ENCODE measurements at places on chromosomes 2 and 18.

DNA sequence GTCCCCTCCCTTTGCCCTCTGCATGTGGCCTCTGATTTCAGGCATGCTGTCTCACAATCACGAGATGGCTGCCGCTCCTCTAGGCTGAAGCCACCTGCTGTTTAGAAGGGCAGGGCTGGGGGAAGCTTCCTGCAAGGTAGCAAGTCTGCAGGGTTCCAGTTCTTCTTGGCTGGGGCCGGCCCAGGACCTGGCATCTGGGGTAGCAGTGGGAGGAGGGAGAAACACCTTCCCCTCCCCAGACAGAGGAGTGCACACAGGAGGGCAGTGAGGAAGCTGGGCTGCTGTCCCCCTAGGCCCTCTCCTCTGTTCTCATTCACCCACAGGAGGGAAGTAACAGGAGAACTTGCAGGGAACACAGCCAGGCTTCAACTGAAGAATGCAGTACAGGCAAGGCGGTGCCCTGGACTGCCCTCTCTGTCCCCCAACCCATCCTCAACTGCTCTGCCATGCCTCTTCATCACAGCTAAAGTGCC is 345.9 kb upstream of the HS6ST1 start:
- DNase-seq: no peak

DNA sequence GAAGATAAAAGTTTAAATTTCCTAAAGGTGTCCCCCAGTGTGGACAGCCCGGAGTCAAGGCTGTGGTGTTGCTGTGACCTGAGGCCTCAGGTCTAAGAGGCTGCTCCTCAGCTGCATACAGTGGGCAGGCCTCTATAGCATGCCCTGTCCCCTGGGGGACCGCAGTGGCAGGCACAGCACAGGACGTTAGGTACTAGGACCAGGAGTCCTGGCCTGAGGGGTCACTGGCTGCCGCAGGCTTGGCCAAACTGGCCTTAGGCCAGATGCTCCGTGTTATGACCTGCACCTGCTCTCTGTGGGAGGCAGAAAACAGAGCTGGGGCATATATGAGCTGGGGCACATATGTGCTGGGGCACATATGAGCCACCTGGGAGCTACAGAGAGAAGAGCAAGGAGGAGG is 21.2 kb upstream of the MAL start:
- no peak for DNase-seq

DNA sequence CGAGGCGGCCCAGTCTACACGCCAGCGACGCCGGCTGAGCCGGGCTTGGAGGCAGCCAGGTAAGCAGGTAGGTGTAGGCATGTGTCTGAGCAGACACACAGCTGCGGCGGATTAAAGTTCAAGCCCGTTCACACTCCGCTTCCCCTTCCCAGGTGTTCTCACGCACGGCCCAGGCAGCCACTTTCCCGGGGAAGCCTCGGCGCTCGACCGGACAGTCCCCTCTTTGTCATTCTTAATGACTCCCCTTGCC is 367 bp downstream of the TGFA start:
- DNase-seq: peak; percentile 57

- DNase-seq: no peak
Measured at GRCh38 chr18:6219116-6219717, 195.5 kb downstream of the L3MBTL4 start.

DNA sequence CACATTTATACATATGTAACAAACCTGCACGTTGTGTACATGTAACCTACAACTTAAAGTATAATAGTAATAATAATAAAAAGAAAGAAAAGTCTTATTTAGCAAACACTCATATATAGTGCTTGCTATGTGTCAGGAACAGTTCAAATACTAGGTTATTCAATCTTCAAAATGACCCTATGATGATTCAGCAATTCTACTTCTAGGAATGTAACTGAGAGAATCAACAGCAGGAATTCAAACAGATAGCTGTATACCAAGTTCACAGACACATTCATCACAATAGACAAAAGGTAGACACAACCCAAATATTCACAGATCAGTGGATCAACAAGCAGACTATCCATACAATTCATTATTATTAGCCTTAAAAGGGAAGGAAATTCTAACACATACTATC is 69.5 kb downstream of the MYO5B start:
- DNase-seq: no peak

DNA sequence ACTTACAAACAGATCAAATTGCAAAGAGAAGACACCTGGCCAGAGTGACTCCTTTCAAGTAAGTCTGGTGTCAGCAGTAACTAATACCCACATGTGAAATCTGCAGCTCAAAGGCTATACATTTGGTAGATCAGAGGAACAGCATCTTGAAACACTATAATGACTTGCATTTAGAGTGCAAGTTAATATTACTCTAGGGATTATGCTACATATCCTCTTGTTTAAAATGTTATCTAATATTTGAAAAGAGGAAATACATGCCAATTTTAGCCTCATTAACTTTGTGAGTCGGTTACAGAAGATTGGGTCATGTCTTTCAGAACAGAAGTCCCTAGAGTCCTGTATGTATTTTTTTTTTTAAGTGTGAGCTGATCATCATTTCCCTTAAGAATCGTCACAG is 15.2 kb downstream of the LANCL1 start:
- no peak for DNase-seq

GRCh38 chr2:22282220-22282619 is 1102.8 kb upstream of the KLHL29 start:
- DNase-seq: no peak

- no peak for DNase-seq
Measured at GRCh38 chr18:11994336-11994702, 13.0 kb downstream of the IMPA2 start.

DNA sequence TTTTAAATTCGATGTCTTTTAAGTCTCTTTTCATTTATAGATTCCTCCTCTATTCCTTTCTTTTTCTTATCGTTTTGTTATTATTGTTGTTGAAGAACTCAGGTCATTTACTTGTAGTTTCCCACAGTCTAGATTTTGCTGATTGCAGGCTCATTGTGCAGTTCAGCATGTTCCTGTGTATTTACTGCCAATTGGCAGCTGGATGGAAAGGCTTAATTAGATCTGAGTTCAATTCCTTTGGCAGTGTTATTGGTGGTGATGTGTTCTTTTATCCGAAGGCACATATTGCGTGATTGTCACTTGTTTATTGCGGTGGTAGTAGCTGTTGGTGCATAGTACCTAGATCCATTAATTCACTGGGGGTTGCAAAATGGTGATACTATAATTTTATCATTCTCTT is 180.7 kb downstream of the BABAM2 start:
- DNase-seq: no peak

GRCh38 chr2:217535957-217536708 is 466.7 kb downstream of the TNS1 start:
- no peak for DNase-seq

- no peak for DNase-seq
Measured at GRCh38 chr18:66328296-66328878, 275.5 kb downstream of the CDH19 start.
